Activated CD4-positive, alpha-beta memory T cell treated with anti-CD3 and anti-CD28 coated beads, Interleukin-2, amount 10 ng/mL, durations not matched to agents 7 days and 5 days (primary cell): ENCODE measurements at places on chromosomes 2 and 18. TPM values are rescaled to one million over a fixed set of nuclear protein-coding genes. Genes with fewer than 3 reads are reported as not detected.
A peak's percentile ranks its signal among the peaks of the same experiment; 100 is the strongest.

MXD1 gene
- 40.8 TPM for total RNA-seq

SERPINB13 gene
- not detected for total RNA-seq

- DNase-seq: no peak
These were observed 6.7 kb downstream of the PLA2R1 start for GRCh38 chr2:160055726-160056108.

DNA sequence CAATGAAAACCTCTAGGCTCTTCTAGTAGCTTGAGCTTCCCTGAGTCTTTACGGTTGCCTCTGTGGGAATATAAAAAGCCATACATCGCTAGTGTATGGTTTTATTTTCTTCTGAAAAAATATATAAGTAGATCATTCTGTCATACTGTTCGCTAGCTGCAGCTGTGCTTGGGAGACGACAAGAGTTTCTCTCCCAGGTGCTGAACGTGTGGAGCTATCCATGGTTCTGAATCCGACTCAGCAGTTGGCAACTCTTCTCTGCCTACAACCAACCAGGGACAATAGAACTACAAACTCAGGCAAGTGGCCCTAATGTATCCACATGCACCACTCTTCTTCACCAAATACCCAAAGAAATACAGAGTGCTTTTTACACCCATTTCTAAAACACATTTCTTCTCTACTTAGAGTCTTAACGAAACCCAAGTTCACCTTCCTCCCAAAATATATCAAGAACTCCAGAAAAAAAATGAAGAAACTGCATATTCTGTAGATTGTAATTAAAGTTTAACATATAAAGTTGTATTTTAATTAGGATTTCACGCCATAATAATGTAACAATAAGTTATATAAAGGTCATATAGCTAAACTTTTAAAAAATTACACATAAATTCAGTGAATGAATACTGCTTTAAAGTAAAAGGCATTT is 2.2 kb upstream of the KCNH7 start:
- DNase-seq: peak; percentile 40
